Stimulated activated CD4-positive, alpha-beta T cell treated with anti-CD3 and anti-CD28 coated beads, Interleukin-1b, Interleukin-23, amount 100 ng/mL, for 4 hours (primary cell): ENCODE measurements at places on chromosomes 2 and 18.

DNA sequence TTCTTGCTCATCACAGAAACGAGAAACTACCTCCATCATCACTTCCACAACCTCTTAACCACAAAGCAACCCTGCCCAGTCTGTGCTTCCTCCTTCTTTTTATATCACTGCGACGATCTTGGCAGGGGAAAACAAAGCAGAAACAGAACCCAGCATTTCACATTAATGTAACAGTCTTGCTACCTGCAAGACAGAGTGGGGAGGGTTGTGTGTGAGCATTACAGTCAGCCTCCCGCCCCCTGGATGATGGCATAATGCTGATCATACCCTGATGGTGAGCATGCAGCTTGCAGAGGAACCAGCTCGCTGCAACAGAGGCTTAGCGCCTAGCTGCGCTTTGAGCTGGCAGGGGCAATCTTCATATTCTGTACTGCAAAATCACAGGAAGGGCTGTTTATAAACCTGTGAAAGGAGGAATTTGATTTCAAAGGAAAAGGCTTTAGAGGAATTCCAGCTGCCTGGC is 376.1 kb downstream of the IRS1 start:
- DNase-seq = peak; percentile 14

GRCh38 chr2:241443486-241444223 is 64.7 kb downstream of the STK25 start:
- DNase-seq = peak; percentile 80

GRCh38 chr2:124692707-124693106 is 667.6 kb downstream of the CNTNAP5 start:
- no peak for DNase-seq

- no peak for DNase-seq
These were observed 235.0 kb upstream of the RGPD4 start for GRCh38 chr2:107591561-107592279.

- DNase-seq = no peak
These were observed 262.5 kb downstream of the CDH20 start for GRCh38 chr18:61595615-61596251.

DNA sequence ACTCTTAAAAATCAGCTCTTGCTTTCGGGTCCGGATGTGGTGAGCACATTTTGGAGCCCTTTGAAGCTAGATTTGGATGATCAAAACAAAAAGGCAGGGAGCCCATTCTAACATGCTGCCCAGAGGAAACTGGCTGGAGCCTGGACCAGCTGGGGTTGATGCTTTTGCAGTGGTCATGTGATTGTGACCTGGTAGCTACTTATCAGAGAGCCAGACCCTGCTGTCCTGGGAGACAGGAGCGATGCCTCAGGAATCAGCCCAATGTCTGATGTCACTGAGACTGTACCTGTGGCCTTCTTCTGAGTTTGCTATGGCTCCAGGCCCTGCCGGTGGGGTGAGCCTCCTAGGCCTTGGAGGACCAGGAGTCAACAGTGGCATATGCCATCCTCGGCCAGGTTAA is 18.7 kb upstream of the SCLY start:
- DNase-seq = no peak

- DNase-seq = no peak
These were observed 15.0 kb downstream of the ADD2 start for GRCh38 chr2:70753031-70753430.

GRCh38 chr2:151481744-151482143 is 72.0 kb downstream of the RIF1 start:
- no peak for DNase-seq

DNA sequence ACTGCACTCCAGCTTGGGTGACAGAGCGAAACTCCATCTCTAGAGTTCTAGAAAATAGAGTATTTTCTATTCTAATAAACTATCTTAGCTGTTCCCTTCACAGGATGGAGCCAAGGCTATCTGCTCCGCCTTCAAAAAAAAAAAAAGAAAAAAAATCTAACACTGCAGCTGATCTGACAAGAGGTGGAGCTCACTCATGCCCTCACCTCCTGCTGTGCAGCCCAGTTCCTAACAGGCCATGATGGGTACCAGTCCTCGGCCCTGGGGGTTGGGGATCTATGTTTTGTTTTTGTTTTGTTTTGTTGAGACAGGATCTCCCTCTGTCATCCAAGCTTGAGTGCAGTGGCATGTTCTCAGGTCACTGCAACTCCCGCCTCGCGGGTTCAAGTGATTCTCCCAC is 3.0 kb downstream of the WDSUB1 start:
- no peak for DNase-seq

DNA sequence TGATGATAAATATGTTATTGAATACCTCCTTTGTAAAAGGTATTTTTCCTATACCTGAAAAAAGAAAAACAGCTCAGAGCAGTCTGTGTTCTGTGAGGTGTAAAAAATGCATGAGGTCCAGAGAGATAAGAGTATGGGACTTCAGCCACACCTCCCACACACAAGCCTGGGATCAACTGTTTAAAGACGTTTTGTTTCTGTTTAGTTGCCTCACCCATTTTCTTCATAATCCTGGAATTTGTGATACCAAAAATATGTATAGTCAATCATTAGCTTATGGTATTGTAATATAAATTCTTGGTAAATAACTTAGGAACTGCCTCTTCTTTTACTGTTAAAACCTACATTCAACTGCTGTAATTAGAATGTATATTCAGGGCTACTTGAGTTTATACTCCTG is 1322.9 kb upstream of the TMEFF2 start:
- no peak for DNase-seq

- no peak for DNase-seq
These were observed 74.2 kb upstream of the RGPD5 start for GRCh38 chr2:109719871-109720270.

DNA sequence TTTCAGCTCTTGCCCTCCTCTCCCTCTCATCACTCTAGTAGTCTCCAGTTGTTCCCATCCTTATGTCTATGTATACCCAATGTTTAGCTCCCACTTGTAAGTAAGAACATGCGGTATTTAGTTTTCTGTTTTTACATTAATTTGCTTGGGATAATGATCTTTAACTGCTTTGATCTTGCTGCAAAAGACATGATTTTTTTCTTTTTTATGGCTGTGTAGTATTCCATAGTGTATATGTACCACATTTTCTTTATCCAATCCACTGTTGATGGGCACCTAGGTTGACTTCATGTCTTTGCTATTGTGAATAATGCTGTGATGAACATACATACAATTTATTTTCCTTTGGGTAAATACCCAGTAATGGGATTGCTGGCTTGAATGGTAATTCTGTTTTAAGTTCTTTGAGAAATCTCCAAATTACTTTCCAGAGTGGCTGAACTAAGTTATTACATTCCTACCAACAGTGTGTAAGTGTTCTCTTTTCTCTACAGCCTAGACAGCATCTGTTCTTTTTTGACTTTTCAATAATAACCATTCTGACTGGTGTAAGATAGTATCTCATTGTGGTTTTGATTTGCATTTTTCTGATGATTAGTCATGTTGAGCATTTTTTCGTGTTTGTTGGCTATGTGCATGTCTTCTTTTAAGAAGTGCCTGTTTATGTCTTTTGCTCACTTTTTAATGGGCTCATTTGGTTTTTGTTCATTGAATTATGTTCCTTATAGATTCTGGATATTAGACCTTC is 179.6 kb upstream of the SLC39A10 start:
- DNase-seq = no peak

GRCh38 chr2:26970928-26971627 is 641 bp downstream of the MAPRE3 start:
- no peak for DNase-seq

DNA sequence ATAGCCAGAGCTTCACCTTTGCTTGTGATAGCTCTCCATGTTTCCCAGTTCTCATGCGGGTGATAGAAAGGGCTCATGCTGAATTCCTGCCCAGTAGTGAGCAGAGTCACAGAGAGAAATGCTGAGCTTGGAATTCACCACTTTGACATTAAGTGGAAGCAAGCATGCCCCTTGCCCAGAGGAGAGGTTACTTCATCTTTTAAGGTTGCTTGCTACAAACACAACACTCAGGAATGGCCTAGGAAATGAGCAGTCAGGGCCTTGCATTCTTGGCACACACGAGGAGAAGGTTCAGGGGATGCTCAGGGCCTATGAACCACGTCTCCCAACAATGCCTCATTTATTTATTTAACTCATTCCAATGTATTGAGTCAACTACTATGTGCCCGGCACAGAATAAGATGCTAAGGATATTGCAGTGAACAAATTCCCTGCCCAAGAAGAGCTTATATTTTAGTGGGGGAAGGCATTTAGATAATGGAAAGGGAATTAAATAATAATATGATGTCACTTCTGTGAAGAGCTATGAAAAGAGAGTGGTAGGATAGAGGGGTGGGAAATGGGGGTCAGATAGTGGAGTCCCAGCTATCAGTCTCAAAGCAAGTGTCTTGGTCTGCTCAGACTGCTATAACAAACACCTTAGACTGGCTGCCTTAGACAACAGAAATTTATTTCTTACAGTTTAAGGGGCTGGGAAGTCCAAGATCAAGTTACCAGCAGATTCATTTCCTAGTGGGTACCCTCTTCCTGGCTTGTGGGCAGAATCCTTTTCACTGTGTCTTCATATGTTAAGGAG is 42.1 kb downstream of the DDX18 start:
- no peak for DNase-seq

DNA sequence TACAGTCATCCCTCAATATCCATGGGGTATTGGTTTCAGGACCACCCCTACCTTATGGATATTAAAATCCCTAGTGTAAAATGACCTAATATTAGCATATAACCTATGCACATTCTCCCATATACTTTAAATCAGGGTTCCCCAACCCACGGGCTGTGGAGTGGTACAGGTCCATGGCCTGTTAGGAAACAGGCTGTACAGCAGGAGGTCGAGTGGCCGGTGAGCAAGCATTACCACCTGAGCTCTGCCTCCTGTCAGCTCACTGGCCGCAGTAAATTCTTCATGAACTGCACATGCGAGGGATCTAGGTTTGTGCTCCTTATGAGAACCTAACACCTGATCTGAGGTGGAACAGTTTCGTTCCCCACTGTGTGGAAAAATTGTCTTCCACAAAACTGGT is 73.8 kb downstream of the RIF1 start:
- no peak for DNase-seq

- DNase-seq = no peak
These were observed 407.9 kb downstream of the CPS1 start for GRCh38 chr2:210964141-210964764.

- DNase-seq = no peak
These were observed 15.4 kb downstream of the MRPL44 start for GRCh38 chr2:223972656-223973102.

DNA sequence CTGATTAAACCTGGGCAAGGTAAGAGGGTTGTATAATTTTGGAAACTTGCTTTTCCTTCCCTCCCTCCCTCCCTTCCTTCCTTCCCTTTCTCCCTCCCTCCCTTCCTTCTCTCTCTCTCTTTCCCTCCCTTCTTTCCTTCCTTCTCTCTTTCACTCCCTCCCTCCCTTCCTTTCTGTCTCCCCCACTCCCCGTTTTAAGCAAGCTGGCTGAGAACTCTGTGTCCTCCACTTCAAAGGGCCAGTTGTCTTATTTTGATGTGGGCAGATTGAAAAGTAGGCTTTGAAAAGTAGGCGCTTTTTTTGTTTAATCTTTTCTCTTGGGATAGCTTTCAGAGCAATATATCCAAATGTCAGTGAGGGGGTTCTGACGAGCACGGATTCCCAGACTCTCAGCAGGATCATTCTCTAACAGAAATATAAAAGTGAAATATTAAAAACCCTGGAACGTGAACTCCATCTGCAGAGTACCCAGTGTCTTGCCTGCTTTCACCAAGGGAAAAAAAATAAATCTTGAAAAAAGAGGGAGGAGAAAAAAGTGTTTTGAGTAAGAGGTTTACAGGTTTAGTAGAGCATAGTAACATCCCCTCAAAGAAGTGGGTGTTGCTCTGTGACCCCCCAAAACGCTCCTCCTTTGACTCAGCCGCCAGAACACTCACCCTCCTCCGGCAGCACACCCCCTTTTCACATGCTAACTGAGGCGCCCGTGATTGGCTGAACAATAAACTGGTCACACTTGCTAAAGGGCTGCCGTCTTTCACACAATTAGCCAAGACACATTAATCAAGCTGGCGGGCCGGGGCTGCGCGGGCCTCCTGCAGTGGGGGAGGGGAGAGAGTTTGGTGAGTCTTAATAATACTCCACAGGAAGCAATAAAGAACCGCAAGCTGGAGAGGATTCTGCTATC is 52.2 kb downstream of the CDK15 start:
- DNase-seq = no peak

DNA sequence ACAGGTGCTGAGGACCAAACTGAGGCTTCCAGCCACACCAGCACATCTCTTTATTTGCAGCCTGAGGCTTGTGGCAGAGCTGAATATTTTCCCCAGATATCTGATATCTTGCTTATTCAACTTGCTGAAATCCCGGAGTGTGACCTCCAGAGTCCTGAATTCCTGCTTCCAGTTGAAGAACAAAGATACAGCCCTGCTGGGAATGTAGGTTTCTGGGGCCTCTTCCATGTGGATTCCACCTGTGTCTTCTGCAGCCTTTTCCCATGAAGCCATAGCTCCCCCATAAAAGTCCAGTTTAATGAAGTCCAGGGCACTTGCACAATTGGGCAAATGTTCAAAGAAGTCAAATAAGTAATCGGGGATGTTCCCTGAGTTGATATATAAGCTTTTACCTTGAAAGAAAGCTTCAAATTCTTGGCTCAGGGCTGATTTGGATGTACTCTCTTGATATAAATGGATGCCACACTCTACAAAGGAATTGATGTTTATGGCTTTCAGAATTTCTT is 14.9 kb downstream of the NLRC4 start:
- DNase-seq = no peak

DNA sequence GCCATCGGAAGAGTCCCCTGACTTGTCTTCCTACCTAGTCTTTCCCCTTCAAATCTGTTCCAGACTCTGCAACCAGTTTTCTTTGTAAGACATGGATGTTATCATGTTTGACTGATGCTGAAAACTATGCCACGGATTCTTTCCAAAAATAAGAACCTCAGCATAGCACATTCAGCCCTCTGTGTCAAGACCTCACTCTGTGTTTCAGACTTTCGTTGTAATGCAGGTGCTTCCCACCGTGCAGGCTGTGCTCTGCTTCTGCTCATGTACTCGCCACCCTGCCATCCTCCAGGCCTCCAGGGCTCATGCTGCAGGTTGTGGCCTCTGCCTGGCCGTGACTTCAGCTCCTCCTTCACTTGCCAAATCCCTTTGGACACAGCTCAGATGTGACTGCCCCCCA is 347.0 kb upstream of the RAB12 start:
- DNase-seq = no peak

- DNase-seq = no peak
These were observed 28.8 kb upstream of the TSPYL6 start for GRCh38 chr2:54284826-54285225.

- DNase-seq = no peak
These were observed 176.9 kb downstream of the PARD3B start for GRCh38 chr2:204722207-204722606.

GRCh38 chr2:104850361-104851290 is 3.3 kb upstream of the POU3F3 start:
- no peak for DNase-seq
